Stomach (tissue), 19 donors: ENCODE measurements at places on chromosomes 3 and 15. TPM values are rescaled to one million over a fixed set of nuclear protein-coding genes. Genes with fewer than 3 reads are reported as not detected.

DNA sequence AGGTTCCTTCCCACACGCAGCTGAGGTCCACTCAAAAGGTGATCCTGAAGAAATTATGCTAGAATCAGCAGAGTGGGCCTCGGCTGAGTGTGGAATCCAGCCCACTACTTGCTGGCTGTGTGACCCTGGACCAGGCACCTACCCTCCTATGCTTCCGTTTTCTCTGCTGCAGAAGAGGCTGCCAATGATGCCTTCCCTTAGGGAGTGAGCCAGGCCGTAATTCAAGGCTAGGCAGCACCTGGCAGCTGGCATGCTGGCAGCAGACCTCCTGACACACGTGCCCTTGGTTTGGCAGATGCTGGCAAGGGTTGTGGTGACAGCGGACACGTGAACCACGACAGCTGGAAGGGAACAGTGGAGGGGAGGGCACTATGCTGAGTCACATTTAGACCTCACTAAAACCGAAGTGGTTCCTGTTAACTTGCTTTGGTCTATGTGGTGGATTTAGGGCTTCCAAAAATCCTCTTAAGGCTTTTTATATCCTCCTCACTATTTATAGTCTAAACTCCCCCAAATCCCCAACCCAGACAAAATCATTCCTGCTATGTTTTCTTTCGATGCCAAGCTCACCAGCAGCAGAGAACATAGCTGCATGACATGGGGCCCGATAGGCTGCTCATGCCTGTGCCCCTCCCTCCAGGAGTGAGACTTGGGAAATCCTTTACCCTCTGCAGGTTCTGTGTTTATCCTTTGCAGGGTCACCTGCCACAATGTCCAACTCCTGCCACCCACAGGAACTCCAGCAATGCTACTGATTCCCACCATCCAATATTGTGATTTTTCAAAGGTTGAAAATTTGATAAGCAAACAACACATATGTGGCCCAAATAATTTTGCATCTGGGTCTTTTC, 10.6 kb upstream of the PCSK6 start:
- no peaks in the 10 kb centered on the region for H3K36me3 ChIP-seq
- H3K27ac ChIP-seq = peak overlapping the region; percentile 61
- DNase-seq = peak; percentile 45
- H3K4me3 ChIP-seq = no peak overlapping the region

GRCh38 chr15:85960381-85960780, 119.3 kb upstream of the AGBL1 start:
- no peaks in the 10 kb centered on the region for H3K27me3 ChIP-seq
- no peaks in the 10 kb centered on the region for H3K36me3 ChIP-seq
- no peak overlapping the region for H3K27ac ChIP-seq
- H3K4me1 ChIP-seq = no peaks in the 10 kb centered on the region
- DNase-seq = no peak
- no peak overlapping the region for H3K4me3 ChIP-seq

Gene RFTN1
- total RNA-seq = 35.1 TPM

DNA sequence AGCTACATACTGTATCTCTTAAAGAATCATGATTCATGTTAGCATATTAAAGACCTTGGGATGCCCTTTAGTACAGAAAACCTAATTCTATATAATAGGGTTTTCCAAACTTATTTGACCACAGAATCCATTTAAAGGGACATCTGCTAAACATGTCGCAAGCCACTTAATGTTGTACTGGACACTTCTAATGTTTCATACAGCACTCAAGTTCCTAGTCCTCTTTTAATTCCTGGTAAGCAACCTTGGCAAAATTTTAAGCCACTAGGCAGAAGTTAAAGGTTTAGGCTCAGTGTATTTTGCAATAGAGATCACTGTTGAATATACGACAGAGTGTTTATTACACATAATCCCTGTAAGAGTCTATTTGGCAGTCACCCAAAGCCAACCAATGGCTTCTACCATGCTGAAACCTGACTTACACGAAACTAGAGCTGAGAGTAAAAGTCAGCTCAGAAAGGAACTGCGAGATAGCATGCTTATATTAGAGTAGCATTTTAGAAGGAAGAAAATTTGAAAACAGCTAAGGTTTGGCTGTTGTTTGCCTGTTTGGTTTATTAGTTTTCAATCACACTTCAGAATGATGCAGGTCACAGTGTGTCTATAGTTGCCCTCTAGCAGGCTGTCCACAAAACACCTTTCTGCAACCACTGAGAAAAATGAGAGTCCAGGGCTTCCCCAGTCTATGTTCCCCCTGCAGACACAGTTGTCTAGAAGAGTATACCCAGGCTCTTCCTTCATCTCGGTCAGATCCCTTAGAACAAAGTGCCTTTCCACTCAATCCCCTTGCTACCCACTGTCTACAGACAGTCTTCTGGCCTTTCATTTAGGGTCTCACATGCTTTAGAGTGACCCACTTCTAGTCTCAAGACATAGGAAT, 104.4 kb downstream of the FMN1 start:
- peak overlapping the region; percentile 69 for H3K27ac ChIP-seq
- no peaks in the 10 kb centered on the region for H3K36me3 ChIP-seq
- DNase-seq = no peak
- no peaks in the 10 kb centered on the region for H3K4me1 ChIP-seq

GRCh38 chr3:9169326-9169725, 80.1 kb downstream of the SRGAP3 start:
- no peak for DNase-seq
- peaks cover 21% of the 10 kb centered on the region for H3K4me1 ChIP-seq
- H3K4me3 ChIP-seq = no peak overlapping the region
- no peaks in the 10 kb centered on the region for H3K27me3 ChIP-seq
- H3K27ac ChIP-seq = no peak overlapping the region
- H3K36me3 ChIP-seq = no peaks in the 10 kb centered on the region

DNA sequence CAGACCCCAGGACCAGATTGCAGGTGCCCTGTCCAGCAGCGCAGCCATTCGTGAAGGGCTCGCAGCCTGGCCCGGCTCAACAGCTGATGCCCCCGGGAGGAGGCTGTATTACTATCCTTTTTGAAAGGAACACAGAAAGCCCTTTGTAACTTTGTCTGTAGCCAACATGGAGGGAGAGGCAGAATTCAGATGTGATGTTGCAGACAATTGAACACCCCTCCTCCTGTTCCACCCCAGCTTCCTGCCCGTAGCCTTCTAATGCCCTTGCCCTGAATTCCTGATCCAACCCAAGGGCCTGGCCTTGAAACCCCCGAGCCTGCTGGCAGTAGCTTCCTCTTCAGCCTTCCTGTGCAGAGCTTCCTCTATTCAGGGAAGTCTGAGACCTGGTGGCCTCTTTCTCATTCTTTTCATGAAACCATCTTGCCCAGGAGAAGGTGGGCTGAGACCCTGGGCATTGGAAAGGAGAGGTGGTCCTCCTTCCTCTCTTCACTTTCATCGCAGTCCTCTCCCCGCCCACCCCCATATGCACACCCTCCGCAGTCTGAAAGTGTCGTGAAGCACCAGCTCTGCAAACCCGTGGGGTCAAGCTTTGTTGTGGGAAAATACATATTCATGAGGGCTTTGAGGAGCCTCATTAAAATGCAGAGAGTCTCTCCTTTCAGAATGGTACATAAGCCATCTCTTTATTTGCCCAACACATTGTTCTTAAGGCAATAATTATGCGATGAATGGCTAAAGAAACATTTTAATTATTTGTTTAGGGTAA, 109.2 kb downstream of the APBA2 start:
- H3K36me3 ChIP-seq = no peaks in the 10 kb centered on the region
- DNase-seq = no peak
- no peak overlapping the region for H3K27ac ChIP-seq

Gene VWA5B2
- total RNA-seq = 16.5 TPM

DNA sequence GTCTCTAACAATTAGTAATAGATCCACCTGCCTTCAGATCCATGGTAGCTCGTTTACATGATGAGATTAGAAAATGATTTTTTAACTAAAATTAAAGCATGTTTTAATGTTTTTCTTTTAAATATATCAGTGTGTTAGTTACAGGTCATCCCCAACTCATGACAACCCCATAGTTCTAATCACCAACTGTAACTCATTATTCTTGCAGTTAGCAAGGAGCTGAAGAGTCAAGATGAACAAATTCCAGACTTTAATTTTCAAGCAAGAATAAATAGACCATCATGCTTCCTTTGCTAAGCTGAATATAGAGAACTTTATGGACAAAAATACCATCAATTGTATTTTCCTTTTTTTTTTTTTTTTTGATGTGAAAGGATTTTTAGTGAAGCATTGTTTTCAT, 101.1 kb downstream of the TOP2B start:
- H3K27me3 ChIP-seq = no peaks in the 10 kb centered on the region
- DNase-seq = no peak
- H3K4me3 ChIP-seq = no peak overlapping the region

GRCh38 chr3:115666081-115666480, 42.8 kb downstream of the GAP43 start:
- H3K27me3 ChIP-seq = no peaks in the 10 kb centered on the region
- H3K4me3 ChIP-seq = no peak overlapping the region
- H3K27ac ChIP-seq = no peak overlapping the region
- H3K4me1 ChIP-seq = no peaks in the 10 kb centered on the region
- DNase-seq = no peak
- H3K36me3 ChIP-seq = no peaks in the 10 kb centered on the region

- no peaks in the 10 kb centered on the region for H3K36me3 ChIP-seq
- H3K4me3 ChIP-seq = no peak overlapping the region
- H3K27ac ChIP-seq = no peak overlapping the region
- H3K4me1 ChIP-seq = peaks cover 26% of the 10 kb centered on the region
- peaks cover 73% of the 10 kb centered on the region for H3K27me3 ChIP-seq
Measured at GRCh38 chr15:32715276-32715675, 2.5 kb upstream of the GREM1 start.

- no peak overlapping the region for H3K4me3 ChIP-seq
- no peak overlapping the region for H3K27ac ChIP-seq
- DNase-seq = no peak
- H3K4me1 ChIP-seq = peaks cover 19% of the 10 kb centered on the region
- H3K27me3 ChIP-seq = no peaks in the 10 kb centered on the region
Measured at GRCh38 chr3:45215466-45215865, 10.6 kb downstream of the TMEM158 start.

Gene OXTR
- 0.73 TPM for total RNA-seq

DNA sequence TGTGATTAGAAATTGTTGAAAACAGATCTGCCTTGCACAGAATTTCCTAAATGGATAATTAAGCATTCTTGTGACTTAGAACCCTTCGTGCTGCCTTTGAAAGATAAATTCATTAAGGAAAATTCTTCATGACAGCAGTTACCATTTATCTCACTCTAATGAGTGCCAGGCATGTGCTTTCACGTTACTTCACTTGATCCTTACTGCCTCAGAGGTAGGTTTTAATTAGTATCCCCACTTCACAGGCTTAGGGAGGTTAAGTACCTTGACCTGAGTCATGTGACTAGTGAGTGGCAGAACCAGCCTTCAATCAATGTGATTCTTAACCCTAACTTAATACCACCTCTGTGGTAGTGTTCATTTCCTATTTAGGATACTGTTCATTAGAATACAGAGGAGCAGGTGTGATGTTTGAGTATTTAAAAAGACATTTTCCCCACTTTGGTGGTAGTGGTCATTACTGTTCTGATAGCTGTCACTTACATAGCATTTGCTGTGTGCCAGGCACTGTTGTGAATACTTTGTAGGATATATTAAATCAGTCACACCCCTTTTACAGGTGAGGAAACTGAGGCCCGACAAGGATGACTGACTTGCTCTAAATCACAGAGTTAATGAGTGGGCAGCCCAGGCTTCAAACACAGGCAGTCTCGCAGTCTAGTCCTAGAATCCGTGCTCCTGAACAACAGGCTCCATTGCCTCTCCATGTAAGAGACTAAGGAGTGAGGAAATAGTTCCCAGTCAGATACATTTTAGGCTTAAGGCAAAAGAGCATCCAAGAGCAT, 57.9 kb downstream of the RLBP1 start:
- H3K4me1 ChIP-seq = peaks cover 51% of the 10 kb centered on the region
- no peak for DNase-seq
- H3K27me3 ChIP-seq = no peaks in the 10 kb centered on the region
- H3K4me3 ChIP-seq = no peak overlapping the region
- H3K27ac ChIP-seq = no peak overlapping the region

Gene SHC4
- total RNA-seq = 0.43 TPM

Gene SLCO3A1
- 22.8 TPM for total RNA-seq

- DNase-seq = no peak
- H3K36me3 ChIP-seq = no peaks in the 10 kb centered on the region
- H3K4me3 ChIP-seq = no peak overlapping the region
- peak overlapping the region; percentile 51 for H3K27ac ChIP-seq
- no peaks in the 10 kb centered on the region for H3K4me1 ChIP-seq
- no peaks in the 10 kb centered on the region for H3K27me3 ChIP-seq
Measured at GRCh38 chr3:100898681-100899080, 94.5 kb downstream of the ABI3BP start.

- H3K27ac ChIP-seq = peak overlapping the region; percentile 78
- peaks cover 15% of the 10 kb centered on the region for H3K4me1 ChIP-seq
- no peak for DNase-seq
- no peaks in the 10 kb centered on the region for H3K27me3 ChIP-seq
- no peak overlapping the region for H3K4me3 ChIP-seq
- peaks cover 58% of the 10 kb centered on the region for H3K36me3 ChIP-seq
Measured at GRCh38 chr15:85725564-85725963, 69.2 kb downstream of the KLHL25 start.

Gene SPTSSB
- total RNA-seq = 20.5 TPM

- no peaks in the 10 kb centered on the region for H3K27me3 ChIP-seq
- H3K27ac ChIP-seq = no peak overlapping the region
- H3K4me1 ChIP-seq = no peaks in the 10 kb centered on the region
- H3K36me3 ChIP-seq = no peaks in the 10 kb centered on the region
- H3K4me3 ChIP-seq = no peak overlapping the region
Measured at GRCh38 chr3:135240426-135240825, 445.4 kb downstream of the EPHB1 start.

Gene SEMA5B
- total RNA-seq = 1.8 TPM

DNA sequence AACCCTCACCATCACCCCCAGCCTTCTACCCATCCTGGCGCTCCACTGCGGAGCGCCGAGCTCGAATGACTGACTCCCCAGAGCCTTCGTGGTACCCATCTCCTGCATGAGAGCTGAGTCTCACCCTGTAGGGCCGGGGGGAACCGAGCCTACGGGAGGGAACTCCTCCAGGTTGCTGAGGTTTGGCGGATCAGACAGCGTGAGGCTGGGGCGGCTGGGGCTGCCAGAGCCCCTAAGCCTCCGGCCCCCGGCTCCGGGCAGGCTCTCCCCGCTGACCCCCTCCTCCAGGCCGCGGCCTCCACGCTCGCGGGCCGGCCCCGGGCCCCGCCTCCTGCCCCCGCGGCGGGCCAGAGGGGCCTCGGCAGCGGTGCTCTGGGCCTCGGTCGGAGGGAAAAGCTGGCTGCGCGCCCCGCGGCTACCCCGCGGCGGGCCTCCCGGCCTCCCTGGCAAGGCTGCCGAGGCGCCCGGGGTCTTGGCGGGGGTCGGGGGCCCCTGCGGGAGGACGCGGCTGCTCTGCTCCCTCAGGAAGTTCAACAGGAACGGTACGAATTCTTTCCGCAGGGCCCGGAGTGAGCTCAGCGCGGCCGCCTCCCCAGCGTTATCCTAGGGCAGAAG, 643 bp downstream of the CDAN1 start:
- DNase-seq = no peak
- no peaks in the 10 kb centered on the region for H3K27me3 ChIP-seq
- H3K4me1 ChIP-seq = peaks cover 12% of the 10 kb centered on the region
- peaks cover 36% of the 10 kb centered on the region for H3K36me3 ChIP-seq
- H3K27ac ChIP-seq = peak overlapping the region; percentile 84

GRCh38 chr3:15032650-15033049, 32.5 kb downstream of the MRPS25 start:
- H3K36me3 ChIP-seq = peaks cover 100% of the 10 kb centered on the region
- no peak overlapping the region for H3K4me3 ChIP-seq
- no peak for DNase-seq
- no peaks in the 10 kb centered on the region for H3K4me1 ChIP-seq

Gene CFAP20DC
- not detected for total RNA-seq

Gene RHOV
- 1.8 TPM for total RNA-seq

Gene MUC13
- total RNA-seq = 13.6 TPM

GRCh38 chr15:37135225-37135624, 34.9 kb upstream of the MEIS2 start:
- H3K4me3 ChIP-seq = no peak overlapping the region
- no peak overlapping the region for H3K27ac ChIP-seq
- peaks cover 11% of the 10 kb centered on the region for H3K4me1 ChIP-seq
- H3K36me3 ChIP-seq = no peaks in the 10 kb centered on the region

Gene UROC1
- not detected for total RNA-seq
